Activated CD4-positive, CD25-positive, alpha-beta regulatory T cell treated with anti-CD3 and anti-CD28 coated beads, Interleukin-2, amount 50 U/mL, for 16 hours (primary cell): ENCODE measurements at places on chromosomes 1 and 21.

- DNase-seq = no peak
These were observed 91.5 kb upstream of the ZNHIT6 start for GRCh38 chr1:85799737-85800136.

DNA sequence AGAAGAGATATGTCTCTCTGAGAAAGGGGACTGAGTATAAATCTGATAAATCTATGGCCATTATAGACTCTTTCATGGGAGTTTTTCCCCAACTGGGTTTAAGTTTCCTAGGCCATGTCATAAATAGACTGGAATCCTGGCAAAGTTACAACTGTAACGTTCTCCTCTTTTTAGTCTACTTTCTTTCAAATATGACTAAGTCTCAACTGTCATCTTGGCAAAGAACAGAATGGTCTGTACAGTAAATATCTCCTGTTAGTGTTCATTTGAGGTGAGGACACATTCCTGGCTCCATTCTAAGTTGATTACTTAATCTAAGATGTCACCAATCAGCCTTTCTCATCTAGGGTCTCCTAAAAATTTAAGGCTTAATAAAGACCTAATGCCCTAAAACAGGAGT is 300.5 kb downstream of the BRINP2 start:
- no peak for DNase-seq

DNA sequence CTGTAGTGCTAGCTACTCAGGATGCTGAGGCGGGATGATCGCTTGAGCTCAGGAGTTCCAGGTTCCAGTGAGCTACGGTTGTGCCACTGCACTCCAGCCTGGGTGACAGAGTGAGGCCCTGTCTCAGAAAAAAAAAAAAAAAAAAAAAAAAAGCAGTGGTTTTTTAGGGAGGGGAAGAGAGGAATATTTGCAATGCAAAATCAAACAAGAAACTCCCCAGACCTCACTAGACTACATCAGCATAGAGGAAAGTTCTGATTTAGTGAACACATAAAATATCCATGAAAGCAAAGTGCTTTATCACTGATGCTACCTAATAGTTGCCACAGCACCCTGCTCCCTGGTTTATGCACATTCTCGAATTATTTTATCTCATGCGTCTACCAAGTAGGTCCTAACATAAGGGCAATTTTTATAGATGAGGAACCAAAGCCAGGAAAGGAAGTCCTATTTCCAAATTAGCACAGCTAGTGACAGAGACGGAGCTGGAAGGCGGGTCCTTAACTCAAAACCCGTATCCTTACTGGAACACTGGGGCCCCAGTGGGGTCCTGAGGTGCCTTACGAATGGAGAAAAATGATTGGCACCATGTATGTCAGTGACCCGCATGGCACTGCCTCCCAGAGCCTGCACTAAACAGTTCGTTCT is 50.7 kb upstream of the GPR157 start:
- DNase-seq = no peak

GRCh38 chr1:63023171-63023570 is 239.2 kb downstream of the ATG4C start:
- no peak for DNase-seq

GRCh38 chr1:25031966-25032667 is 102.0 kb upstream of the RUNX3 start:
- DNase-seq = peak; percentile 57

DNA sequence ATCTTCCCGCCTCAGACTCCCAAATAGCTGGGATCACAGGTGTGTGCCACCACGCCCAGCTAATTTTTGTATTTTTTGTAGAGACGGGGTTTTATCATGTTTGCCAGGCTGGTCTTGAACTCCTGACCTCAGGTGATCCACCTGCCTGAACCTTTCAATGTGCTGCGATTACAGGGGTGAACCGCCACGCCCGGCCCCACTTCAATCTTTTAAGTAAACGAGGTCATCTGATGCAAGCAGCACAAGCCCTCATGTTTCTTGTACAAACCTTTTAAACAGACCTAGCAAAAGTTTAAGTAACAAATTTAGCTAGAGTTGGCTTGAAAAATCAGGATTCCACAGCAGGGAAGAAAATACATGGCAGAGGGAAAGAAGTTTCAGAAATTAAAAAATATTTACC is 21.2 kb upstream of the USP1 start:
- no peak for DNase-seq

DNA sequence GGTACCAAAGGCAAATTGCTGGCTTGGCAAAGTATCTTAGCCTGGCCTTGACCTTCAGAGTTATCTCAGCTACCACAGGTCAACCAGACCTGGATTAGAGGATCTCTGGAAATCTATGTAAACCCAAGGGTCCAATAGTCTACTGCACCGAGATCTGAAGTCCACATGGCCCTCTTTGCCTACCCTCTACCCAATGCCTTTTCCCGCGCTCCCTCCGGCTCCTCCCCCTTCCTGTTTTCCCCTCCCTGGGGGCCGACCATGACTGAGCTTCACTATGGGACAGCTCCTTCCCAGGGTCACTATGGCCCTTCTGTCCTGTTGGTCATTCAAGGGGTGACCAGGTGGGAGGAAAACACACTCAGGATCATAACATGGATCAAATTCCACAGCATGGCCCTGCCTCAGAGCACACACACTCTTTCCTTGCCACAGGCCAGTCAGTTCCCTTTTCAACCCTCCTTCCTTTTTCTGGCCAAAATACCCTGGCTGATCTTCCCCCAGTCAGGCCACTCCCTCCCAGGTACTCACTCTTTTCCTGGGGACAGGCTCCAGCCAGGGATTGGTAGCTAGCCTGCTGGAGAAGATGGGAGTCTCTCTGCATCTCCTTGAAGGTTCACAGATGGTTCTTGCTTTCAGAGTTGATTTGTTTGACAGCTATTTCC is 19.1 kb upstream of the TMEM183A start:
- DNase-seq = no peak

GRCh38 chr1:177934927-177935326 is 34.9 kb downstream of the SEC16B start:
- no peak for DNase-seq

DNA sequence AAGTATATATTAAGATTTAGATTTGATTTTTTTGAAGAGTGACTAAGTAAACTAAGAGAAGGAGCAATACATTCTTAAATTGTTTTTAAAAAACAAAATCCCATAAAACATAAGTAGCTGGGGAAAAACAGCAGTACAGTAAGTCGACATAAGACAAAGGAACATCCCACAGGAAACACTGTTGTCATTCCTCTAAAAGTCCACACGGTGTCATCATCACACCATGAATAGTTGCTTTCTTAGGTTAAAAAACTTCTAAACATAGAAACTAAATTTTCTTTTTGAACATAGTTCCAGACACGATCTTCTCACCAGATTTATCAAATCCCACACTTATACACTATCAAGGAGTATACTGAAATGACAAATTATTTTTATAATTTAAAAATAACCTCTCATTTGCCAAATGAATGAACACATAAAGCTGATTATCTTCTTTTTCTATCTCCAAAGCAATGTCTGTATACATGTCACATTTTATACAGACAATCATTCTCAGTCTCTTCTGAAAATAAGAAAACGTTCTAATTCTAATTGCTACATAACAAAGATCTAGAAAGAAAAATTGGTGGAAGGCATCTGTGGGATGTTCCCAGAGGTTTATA is 15.8 kb downstream of the ODF2L start:
- no peak for DNase-seq

- peak; percentile 38 for DNase-seq
These were observed 3.4 kb upstream of the ECE1 start for GRCh38 chr1:21293537-21294265.

DNA sequence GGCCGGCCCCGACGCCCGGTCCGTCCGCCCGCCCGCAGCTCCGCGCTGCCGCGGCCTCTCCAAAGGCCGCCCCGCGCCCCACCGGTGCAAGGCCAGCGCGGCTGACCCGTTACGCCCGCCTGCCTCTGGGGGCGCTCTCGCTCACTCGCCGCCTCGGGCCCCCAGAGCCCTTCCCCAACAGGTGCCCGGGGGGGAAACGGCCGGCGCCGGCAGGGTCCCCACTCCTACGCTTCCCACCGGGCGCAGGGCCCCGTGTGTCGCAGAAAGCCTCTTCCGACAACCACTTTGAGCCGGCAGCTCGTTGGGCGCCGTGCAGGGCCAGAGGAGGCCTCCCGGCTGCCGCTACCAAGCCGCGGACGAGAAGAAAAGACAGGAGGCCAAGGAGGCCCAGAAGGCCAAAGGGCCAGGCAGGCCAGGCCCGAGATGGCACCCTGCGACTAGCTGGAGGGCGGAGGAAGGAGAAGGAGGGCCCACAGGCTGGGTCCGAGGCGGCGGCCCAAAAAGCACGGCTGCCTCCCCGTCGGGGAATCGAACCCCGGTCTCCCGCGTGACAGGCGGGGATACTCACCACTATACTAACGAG is 64.9 kb upstream of the FCGR2A start:
- DNase-seq = no peak
